ENCODE measurements at places on chromosomes 3 and 15.

DNA sequence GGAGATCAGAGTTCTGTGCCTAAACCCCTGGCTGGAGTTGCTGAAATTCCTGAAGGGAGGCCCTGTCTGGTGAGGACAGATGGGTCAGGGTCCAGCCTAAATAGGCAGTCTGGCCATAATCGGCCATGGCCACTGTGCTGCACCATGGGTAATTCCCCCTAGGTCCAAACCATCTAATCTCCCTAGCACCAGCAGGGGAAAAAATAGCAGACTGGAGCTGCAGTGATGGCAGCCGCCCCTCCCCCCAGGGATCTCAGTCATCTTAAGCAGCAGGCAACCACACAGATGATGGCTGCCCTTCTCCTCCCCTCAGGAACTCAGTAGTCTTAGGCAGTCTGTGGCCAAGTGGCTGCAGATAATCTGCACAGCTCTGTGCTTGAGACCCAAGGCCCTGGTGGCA is 68.4 kb upstream of the CD96 start:
- DNase-seq = no peak

DNA sequence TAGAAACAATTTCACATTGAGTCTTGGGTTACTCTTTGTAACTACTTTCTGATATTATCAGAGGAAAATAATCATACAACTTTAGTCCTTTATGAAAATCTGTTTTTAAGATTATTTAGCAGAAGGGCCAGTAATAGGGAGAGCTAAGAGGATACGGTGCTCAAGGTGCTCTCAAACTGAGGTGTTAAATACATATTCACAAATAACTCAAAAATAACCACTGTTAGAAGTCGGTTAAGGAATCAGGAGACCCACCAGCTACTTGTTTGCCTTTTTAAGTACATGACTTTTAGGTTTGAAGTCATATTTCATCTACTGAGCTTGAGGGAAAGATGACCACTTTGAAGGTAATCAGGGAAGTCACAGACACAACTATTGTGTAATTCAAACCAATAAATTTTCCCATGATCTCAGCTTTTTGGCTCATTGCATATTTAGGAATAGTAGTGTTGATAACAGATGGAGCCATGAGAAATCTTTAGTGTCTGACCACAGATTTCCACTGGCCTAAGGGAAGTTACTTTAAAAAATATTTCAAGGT is 1.4 kb upstream of the RSRC1 start:
- DNase-seq = no peak

DNA sequence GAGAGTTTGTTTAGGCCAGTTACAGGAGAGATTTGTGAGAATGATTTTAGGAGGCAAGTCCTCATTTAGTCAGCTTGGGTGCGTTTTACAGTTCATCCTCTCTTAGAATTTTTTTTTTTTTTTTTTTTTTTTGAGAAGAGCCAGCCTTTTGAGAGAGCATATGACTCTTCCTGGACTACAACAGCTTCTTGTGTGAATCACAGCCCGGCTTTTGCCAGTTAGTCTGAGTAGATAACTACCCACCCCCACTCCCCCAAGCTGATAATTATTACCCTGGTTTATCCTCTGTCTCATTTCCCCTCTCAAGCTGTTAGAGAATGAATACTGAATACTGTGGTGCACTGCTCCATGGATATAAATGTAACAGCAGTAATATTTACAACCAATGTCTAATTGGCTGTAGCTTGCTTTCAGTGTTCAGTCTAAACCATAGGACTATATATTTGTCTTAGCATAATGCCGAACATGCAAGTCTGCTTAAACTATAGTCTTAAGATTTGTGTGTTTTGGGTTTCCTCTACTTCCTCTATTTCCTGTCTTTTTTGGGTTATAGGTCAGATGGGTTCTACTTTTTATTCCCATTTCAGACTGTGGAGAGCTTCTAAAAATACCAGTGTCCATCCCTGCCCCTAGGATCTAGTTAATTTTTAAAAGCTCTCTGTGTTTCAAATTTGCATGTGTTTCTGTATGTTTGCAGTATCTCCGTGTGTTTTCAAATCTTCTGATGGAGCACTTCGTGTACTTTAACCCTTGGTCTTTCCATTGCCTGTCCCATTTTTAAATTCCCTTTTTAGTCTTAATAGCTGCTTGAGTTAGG is 8.0 kb downstream of the CHD2 start:
- peak; percentile 84 for DNase-seq

GRCh38 chr3:104126864-104127553 is 1239.7 kb upstream of the ALCAM start:
- no peak for DNase-seq

GRCh38 chr3:185656321-185656840 is 70.3 kb downstream of the SENP2 start:
- peak; percentile 87 for DNase-seq

DNA sequence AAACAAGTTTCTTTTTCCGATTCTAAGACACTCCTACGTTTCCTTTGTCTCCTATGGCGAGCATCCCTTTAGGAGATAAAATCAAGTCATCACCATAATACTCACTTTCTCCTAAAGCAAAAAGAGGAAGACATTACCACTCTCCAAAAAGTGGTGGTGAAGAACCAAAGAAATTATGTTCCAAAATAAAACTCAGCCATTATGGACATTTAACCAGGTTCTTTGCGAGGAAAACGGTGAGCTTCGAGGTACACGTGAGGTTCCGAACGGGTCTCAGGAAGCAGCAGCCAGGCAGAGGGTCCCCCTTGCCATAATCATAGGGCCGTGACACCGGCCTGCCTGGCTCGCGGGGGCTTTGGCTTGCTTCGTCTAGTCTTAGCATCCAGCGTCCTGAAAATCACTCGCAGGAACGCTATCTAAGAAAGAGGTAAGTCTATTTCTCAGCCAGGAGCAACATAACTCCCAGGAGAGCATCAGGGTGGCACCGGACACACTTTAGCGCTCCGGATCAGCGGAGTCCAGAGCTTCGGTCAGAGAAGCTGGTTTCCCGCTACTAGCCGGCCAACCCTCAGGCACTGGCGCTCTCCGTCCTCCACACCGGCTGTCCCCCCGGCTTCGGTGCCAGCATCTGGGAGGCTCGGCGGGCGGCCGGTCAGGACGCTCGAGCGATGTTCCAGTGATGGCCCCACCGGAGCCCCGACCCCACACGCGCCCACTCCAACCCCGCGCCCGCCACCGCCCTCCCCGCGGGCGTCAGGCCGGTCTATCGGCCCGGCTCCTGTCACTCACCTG is 581 bp downstream of the IP6K1 start:
- DNase-seq = peak; percentile 3

DNA sequence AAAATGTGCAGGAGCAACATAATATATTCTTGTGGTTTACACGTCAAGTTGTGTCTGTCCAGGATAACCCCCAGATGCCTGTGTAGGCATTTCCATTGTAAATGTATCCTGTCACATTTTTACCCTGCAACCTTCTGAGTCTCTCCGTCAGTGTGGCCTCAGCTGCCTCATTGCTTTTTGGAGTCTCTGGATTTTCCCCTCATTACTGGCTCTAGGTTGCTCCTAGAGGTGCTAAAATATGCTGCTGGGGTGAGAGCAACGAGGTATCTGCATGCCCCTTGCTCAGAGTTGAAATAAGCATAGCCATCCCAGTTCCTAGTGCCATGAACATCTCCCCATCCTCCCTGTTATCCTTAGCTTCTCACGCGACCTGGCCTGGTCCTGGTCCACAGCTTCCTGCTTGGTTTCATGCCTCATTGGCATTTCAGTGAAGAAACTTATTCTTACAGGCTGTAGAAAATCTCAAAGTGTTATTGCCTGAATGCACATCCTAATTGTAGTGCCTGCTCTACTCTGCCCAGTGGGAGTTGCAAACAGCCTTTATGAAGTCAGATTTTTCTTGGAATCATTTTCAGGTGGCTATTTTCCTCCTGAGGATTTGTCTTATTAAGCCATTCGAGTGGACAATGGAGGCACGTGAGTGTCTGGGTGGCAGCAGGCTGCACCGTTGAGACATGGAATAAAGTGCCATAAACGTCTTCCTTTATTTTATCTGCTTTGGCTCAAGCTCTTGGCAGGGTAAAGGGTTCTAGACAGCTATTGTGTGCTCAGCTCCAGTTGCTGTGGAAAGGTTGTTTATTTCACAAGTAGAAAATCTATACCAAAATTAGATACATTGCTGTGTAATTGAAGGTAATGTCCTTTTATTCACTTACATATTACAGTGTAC is 33.2 kb downstream of the OXNAD1 start:
- no peak for DNase-seq

DNA sequence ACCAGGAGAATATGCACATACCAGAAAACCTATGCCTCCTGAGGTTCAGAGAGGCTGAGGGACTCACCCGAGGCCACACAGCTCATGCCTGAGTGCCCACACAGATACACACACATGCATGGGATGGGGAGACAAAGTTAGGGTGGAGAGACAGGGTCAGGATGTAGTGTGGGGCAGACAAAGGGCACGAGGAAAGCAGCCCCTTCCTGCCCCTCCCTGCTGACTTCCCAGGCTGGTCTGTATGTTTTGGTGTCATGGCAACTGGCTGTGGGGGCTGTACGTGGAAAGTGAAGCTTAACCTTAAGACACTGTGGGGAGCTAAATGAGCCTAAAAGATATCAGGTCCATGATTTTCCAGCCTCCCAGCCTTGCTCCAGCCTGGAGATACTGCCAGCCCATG is 57.8 kb downstream of the EPHB3 start:
- DNase-seq = no peak

GRCh38 chr15:100330629-100331215 is 11.1 kb downstream of the ADAMTS17 start:
- no peak for DNase-seq

DNA sequence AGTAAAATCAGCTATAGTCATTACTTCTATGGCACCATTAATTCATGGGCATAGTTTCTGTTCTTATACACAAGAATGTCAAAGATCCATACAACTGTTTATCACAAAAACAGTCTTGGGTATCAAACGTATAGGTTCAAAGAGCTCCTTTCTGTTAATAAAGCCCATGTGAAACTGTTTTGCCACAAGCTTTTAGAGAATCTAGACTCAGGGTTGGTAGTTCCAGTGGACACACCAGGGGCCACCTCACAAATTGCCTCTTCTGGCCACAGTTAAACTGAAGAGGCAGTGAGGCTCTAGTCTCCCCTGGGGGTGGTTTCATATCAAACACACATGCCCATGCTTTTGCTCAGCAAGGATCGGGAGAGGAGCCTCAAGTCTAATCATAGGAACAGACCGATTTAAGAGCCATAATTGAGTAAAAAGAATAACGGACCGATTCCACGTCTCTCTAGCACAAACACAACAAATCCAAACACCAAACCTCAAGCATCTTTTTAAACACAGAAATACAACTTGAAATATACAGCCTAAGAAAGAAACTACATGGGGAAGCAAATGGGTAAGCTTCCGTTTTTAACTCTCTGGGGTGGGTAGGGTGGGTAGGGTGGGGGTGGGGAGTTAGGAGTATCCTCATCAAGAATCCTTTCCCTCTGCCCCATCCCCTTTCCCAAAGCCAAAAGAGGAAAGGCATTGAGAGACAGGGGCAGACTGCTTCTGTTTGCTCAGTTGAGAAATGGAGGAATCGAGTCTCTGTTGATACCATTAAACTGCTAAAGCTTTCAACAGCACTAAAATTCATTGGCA is 443.3 kb downstream of the MAGI1 start:
- no peak for DNase-seq

- no peak for DNase-seq
These were observed 213.7 kb downstream of the DIPK2A start for GRCh38 chr3:144185276-144185675.

DNA sequence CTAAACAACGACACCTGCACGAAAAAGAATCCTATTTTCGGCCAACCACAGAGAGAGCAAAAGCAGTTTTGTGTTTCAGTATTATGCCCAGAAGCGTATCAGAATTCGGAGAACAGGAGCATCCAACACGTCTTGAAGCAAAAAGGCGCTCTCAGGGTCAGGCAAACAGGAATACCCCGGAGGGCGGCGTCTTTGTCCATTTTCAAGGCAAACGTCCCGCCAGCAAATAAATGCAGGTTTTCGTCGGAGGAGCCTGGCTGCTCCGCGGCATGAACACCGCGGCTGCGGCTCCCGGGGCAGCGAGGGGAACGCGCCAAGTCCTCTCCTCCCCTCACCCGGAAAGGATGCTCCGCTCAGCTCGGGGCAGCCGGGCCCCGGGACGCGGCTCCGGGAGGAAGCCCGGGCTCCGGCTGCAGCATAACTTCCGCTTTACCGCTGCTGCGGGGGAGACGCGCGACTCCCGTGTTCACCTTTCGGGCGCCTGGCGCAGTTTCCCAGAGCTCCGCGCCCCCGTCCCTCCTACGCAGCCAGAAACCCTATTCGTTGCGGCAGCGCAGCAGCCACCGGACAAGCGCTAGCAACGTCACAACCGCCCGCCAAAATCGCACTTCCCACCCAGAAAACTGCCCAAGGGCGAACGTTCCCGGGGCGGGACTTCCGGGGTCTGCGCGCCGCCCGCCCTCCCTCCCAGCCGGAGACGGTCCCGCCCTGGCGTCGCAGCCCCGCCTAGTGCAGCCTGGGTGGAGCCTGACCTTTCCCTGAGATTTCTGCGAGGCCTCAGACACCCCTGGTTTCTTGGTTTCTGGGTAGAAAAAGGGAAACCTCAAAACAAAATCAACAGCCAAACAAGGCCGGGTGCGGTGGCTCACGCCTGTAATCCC is at the start of gene RNF168:
RNF168 (minus strand) TSS at position 573 of the 881 bp plus-strand sequence. CDS start 595 bp downstream, outside the sequence.
- DNase-seq = peak; percentile 94

GRCh38 chr3:187612656-187613055 is 57.5 kb downstream of the SST start:
- DNase-seq = no peak

DNA sequence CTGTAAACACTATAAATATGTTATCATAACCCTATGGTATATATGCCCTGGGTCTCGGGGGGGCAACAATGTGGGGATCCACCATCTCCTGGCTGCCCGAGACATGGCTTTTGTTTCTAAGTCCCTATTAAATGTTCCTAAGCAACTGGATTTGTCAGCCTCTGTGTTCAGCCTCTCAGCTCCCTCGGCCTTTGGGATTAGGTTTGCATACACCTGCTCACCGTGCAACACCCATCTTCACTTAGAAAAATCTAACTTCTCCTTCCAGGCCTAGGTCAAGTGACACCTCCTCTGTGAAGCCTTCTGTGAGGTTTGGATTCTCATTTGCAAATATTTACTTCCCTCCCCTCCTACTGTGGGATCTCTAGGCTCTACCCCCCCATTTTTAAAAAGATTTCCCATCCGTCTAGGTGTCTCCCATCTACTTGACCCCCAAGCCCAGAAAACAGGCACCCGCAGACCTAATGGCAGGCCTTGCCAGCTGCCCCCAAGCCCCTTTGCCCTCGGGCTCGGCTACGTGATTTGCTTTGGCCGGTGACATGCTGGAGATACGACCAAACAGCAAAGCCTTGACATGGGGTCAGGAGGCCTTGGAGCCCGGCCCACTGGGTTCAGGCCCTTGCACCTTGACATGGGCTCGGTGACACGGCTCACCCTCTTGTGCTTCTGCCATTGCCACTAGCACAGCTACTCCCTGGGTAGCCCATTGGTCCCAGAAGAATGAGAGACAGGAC is 66.0 kb upstream of the BLM start:
- no peak for DNase-seq

DNA sequence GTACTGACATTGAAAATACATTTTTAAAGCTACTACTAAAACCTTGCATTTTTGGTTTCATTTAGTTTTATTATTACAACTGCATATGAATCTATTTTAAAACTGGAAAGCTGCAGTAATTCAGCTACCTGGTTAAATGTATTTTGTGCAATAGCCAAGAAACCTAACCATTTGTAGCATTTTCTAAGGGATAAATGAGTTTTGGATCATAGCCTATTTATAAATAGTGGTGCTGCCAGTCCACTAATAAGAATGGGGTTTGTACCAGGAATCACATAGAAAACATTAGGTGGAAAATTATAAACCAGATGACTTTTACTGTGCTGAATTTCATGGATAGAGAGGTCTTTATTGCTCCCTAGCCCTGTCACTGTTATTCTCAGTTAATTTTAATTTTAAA is 454.7 kb downstream of the DIPK2A start:
- no peak for DNase-seq
